Activated naive CD4-positive, alpha-beta T cell treated with anti-CD3 and anti-CD28 coated beads, Interleukin-2, amount 10 ng/mL, durations not matched to agents 5 hours and 36 hours (primary cell): ENCODE measurements at places on chromosomes 7 and 10. TPM values are rescaled to one million over a fixed set of nuclear protein-coding genes. Genes with fewer than 3 reads are reported as not detected.

PTF1A gene
- not detected for total RNA-seq

ATP5F1C gene
- total RNA-seq = 241 TPM

UPK3B gene
- 1.2 TPM for total RNA-seq

CH25H gene
- not detected for total RNA-seq

SLC39A12 gene
- total RNA-seq = not detected

TBC1D12 gene
- 0.17 TPM for total RNA-seq

TMEM225B gene
- total RNA-seq = 0.65 TPM

GIMAP8 gene
- 41.1 TPM for total RNA-seq

CREB5 gene
- not detected for total RNA-seq

FAM131B gene
- total RNA-seq = 0.55 TPM

ASAH2B gene
- 1.5 TPM for total RNA-seq

BAIAP2L1 gene
- total RNA-seq = 1.5 TPM

CDC14C gene
- total RNA-seq = not detected
